ENCODE measurements at places on chromosomes 3 and 15. TPM values are rescaled to one million over a fixed set of nuclear protein-coding genes. Genes with fewer than 3 reads are reported as not detected.

FGF12 gene
- total RNA-seq, result not detected

ROBO2 gene
- total RNA-seq, result 0.66 TPM

ANO10 gene
- total RNA-seq, result 48.5 TPM

LRRIQ4 gene
- 0.14 TPM for total RNA-seq

MRPS25 gene
- total RNA-seq, result 8.5 TPM

GOLGA8S gene
- not detected for total RNA-seq
